MCF 10A (cell line): ENCODE measurements at places on chromosomes 2 and 18. TPM values are rescaled to one million over a fixed set of nuclear protein-coding genes. Genes with fewer than 3 reads are reported as not detected.

DNA sequence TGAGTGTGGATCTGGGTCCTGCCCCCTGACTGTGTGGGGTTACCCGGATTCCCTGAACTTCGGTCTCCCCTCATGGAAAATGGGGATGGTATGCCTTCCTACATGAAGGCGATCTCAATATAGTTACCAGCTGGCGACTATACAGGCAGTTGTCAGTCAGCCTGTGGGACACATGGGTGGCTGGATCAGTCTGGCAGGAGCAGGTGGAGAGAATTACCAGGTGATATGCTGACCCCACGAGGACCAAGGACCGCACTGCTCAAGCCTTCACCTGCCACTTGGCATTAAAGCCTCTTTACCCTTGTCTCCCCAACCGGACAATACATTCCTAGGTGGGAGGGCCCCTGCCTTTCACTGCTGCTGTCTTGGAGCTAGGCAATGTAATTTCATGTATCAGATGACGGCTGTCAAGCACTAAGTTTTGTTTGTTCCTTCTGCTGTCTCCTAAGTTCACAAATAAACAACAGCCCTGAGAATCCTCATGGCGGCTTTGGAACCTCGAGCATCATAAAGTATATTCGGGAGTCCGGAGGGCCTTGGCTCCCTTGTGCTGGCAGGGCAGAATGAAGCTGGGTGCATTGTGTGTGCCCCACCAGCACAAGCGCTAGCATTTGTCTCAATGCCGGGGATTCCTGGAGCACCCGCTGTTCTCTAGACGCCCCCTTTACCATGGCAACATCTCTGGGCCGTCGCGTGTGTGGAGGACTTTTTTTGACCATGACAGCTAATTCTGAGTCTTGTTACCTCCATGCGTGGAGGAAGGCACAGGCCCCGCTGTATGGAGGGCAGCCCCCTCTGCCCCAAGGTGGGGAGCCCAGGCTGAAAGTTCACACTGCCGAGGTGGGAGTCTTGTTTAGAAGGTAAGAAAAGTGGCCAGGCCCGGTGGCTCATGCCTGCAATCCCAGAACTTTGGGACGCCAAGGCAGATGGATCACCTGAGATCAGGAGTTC, 48.6 kb downstream of the PDCL3 start:
- H3K4me1 ChIP-seq: peaks cover 5% of the 10 kb centered on the region
- H3K27ac ChIP-seq: no peak overlapping the region
- no peak for DNase-seq
- H3K36me3 ChIP-seq: no peaks in the 10 kb centered on the region

Gene CAPN14
- total RNA-seq: not detected in 2 replicates

- no peak overlapping the region for H3K27ac ChIP-seq
- no peak for DNase-seq
- peaks cover 6% of the 10 kb centered on the region for H3K4me1 ChIP-seq
- no peaks in the 10 kb centered on the region for H3K36me3 ChIP-seq
- no peak overlapping the region for H3K4me3 ChIP-seq
- no peaks in the 10 kb centered on the region for H3K27me3 ChIP-seq
Observed at GRCh38 chr18:816088-816653, 4.1 kb upstream of the YES1 start.

Gene CROCC2
- not detected in 2 replicates for total RNA-seq

Gene POTEC
- total RNA-seq: not detected in 2 replicates

GRCh38 chr2:16277117-16277516, 336.8 kb downstream of the MYCN start:
- H3K4me1 ChIP-seq: no peaks in the 10 kb centered on the region
- peak; percentile 13 for DNase-seq
- no peak overlapping the region for H3K27ac ChIP-seq
- H3K36me3 ChIP-seq: no peaks in the 10 kb centered on the region

Gene ALLC
- total RNA-seq: not detected in 2 replicates

DNA sequence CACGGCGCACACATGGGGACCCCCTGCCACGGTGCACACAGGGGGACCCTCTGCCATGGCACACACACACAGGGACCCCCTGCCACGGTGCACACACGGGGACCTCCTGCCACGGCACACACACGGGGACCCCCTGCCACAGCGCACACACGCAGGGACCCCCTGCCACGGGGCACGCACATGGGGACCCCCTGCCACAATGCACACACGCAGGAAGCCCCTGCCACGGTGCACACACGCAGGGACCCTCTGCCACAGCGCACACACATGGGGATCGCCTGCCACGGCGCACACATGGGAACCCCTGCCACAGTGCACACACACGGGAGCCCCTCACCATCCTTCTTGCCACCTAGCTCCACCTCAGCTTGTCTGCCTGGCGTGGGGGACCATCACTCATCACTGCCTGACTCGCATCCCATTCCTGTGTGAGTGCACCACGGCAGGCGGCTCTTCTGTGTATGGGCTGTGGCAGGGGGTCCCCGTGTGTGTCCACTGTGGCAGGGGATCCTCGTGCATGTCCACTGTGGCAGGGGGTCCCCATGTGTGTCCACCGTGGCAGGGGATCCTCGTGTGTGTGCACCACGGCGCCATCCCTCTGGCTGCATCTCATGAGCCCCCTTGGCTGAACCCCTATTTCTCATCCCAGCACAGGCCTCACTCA, 206.7 kb downstream of the EIPR1 start:
- H3K36me3 ChIP-seq: peaks cover 5% of the 10 kb centered on the region
- DNase-seq: no peak
- peaks cover 31% of the 10 kb centered on the region for H3K4me1 ChIP-seq
- H3K27me3 ChIP-seq: no peaks in the 10 kb centered on the region
- H3K27ac ChIP-seq: no peak overlapping the region

DNA sequence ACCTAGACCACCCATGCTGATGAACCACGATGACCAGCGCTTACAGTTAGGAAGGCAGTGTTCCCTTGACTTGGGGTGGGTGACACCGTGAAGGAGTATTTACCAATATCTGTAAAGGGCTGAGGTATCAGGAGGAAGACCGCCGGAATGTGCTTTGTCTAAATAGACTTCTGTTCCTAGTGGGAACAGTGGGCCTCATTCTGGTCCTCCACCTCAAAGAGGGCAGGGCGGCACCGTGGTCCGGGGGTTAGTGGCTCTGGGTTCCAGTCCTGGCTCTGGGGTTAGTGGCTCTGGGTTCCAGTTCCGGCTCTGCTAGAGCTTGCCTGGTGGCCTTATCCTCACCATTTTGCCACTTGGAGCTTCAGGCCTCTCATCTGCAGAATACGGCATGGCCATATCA, 91.6 kb upstream of the SMAD2 start:
- no peaks in the 10 kb centered on the region for H3K27me3 ChIP-seq
- no peak overlapping the region for H3K27ac ChIP-seq
- DNase-seq: no peak
- peaks cover 24% of the 10 kb centered on the region for H3K4me1 ChIP-seq
- no peaks in the 10 kb centered on the region for H3K36me3 ChIP-seq

Gene HTR2B
- total RNA-seq: not detected in 2 replicates

- no peak for DNase-seq
- no peak overlapping the region for H3K4me3 ChIP-seq
- no peaks in the 10 kb centered on the region for H3K36me3 ChIP-seq
- H3K4me1 ChIP-seq: no peaks in the 10 kb centered on the region
- H3K27ac ChIP-seq: no peak overlapping the region
Observed at GRCh38 chr18:78607784-78608183, 371.8 kb upstream of the SALL3 start.

DNA sequence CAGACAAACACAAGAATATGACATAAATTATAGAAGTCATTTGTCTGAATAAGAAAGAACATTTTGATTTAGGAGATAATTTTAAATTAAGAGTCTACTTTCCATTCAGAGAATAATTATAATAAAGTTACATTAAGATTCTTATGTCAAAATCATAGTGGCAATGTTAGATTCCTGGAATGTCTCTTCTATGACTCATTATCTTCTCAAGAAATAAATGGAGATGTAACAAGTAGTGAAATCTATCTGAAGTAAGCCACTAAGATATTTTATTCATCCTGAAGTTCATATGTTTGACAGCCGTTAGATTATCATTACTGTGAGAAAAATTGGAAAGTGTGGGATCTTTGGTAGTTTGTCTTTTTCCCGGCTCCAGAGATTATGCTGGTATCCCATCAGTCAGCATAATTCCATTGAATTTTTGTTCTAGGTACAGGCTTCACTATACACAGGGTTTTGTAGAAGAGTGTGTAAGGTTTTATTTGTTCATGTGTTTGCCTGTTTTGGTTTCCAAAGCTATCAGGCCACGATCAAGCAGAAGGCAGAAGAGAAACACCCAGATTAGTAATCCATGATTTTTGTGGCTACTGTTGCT, 1246.6 kb upstream of the LRRTM1 start:
- H3K36me3 ChIP-seq: peaks cover 5% of the 10 kb centered on the region
- H3K27me3 ChIP-seq: no peaks in the 10 kb centered on the region
- DNase-seq: peak; percentile 4
- no peak overlapping the region for H3K4me3 ChIP-seq

DNA sequence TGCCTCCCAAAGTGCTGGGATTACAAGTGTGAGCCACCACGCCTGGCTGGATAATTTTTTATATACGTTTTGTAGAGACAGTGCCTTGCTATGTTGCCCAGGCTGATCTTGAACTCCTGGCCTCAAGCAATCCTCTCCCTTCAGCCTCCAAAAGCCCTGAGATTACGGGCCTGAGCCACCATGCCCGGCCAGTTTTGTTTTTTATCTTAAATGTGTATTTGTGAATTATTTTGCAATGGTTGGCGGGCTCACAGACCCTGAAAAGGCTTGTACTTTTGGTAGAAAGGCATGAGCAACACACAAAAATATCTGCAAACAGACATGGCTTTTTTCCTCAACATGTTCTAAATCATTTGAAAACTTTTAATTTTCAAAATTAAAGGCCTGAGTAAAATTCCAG, 73.4 kb upstream of the TMEM18 start:
- DNase-seq: no peak
- no peaks in the 10 kb centered on the region for H3K4me1 ChIP-seq
- peaks cover 56% of the 10 kb centered on the region for H3K27me3 ChIP-seq
- H3K36me3 ChIP-seq: no peaks in the 10 kb centered on the region

DNA sequence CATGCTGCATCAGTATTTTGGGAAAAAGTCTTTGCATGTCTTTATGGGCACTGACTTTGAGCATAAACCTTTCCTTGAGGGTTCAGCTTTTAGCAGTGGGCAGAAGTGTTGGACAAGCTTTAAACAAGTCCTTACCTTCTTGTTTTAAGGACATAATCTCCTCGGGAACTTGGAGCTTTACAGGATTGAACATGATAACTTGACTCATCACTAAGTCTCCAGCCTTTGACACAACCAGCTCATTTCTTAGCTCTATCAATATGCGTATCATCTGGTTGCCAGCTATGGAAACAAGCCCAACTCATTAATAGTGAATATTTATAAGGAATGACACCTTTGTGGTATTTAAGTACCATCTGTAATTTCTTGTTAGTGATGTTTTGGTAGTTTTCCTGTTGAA, 21.0 kb upstream of the RAB27B start:
- peaks cover 4% of the 10 kb centered on the region for H3K4me1 ChIP-seq
- H3K36me3 ChIP-seq: no peaks in the 10 kb centered on the region
- H3K27ac ChIP-seq: no peak overlapping the region
- H3K27me3 ChIP-seq: no peaks in the 10 kb centered on the region
- no peak overlapping the region for H3K4me3 ChIP-seq
- no peak for DNase-seq

Gene AGFG1
- 74.2 and 86.1 TPM in 2 replicates for total RNA-seq

Gene ZNF396
- total RNA-seq: 1.2 and 2.0 TPM in 2 replicates

DNA sequence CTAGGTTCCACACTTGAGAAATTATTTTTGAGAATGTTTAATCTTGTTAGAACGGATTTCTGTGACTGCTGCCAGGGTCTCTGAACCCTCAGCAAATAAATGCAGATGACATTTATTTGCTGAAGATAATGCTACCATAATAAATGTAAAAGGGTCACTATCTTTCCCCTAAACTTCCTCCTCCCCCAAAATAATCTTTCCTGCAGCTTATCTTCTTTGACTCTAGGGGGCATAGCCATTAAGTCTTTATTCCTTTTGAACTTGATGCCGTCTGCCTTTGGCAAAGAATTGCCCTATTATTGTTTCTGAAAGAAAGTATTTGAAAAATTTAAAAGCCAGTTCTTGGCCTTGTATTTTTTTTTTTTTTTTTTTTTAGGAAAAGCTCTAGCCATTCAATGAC, 63.6 kb upstream of the ACSL3 start:
- DNase-seq: peak; percentile 53
- no peaks in the 10 kb centered on the region for H3K36me3 ChIP-seq
- no peaks in the 10 kb centered on the region for H3K27me3 ChIP-seq
- peaks cover 18% of the 10 kb centered on the region for H3K4me1 ChIP-seq

DNA sequence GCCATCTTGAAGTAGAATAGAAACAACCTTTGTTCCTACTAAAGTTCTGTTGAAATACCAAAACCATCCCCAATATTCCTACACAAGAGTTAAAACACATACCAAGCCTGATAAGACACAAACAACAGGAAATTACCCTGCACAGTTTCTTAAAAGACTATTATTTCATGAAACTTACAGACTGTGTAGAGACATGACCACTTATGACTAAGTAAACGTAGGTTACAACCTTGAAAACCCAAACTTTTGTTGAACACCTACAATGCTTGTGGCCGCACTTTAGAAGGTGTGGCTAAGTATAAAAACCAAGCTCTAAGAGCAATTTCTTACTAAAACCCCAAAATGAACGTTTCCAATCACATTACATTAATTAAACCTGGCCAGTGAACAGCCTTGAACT, 2.0 kb downstream of the SMAD2 start:
- H3K36me3 ChIP-seq: no peaks in the 10 kb centered on the region
- H3K27me3 ChIP-seq: no peaks in the 10 kb centered on the region
- DNase-seq: peak; percentile 23
- H3K4me1 ChIP-seq: peaks cover 45% of the 10 kb centered on the region

DNA sequence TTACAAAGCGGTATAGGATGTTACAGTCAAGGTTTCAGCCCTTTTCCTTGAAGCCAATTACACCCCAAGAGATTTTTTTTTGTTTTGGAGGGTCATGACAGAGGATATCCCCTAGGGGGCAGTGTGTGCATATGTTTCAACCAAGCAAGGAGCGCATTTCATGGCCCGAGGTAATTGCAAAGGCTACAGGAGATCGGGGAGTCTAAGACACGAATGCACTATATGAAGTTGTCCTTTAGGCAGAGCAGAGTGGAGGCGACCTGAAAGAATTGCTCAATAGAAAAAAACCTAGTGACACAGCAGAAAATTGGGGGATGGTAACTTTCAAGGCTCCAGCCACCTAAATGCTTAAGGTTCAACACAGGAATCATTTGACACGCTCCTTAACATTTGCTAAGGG, 219.8 kb upstream of the PARD3B start:
- H3K27me3 ChIP-seq: no peaks in the 10 kb centered on the region
- no peak overlapping the region for H3K27ac ChIP-seq
- H3K4me1 ChIP-seq: peaks cover 11% of the 10 kb centered on the region
- DNase-seq: peak; percentile 85
- no peaks in the 10 kb centered on the region for H3K36me3 ChIP-seq

GRCh38 chr2:45833968-45834344, 182.5 kb downstream of the PRKCE start:
- H3K27me3 ChIP-seq: no peaks in the 10 kb centered on the region
- no peak overlapping the region for H3K4me3 ChIP-seq
- H3K4me1 ChIP-seq: peaks cover under 1% of the 10 kb centered on the region
- H3K27ac ChIP-seq: no peak overlapping the region
